ENCODE measurements at places on chromosomes 1 and 21.

DNA sequence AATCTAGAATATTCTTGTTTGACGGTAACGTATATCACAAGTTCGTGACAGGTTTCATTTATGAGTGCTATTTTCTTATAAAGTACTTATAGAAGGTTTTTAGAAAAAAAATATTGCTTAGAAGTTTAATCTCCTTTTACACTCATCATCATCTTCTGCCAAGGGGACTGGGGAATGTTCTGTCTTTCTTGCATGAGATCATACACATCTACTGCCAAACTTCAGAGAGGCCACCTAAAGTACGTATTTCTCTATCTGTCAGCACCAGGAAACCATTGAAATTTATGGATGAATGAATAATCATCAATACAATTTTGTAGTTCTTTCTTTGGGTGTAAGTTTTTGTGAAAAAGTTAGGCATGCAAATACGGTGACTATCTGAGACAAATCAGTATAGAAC lies 245.8 kb downstream of the SPATA17 start:
- DNase-seq: peak; percentile 62

- no peak for DNase-seq
Observed at GRCh38 chr1:164605254-164606091, 46.5 kb downstream of the PBX1 start.

- DNase-seq: no peak
Observed at GRCh38 chr1:79695138-79695537, 688.6 kb upstream of the ADGRL4 start.

- DNase-seq: no peak
Observed at GRCh38 chr1:200049810-200050209, 22.3 kb downstream of the NR5A2 start.

DNA sequence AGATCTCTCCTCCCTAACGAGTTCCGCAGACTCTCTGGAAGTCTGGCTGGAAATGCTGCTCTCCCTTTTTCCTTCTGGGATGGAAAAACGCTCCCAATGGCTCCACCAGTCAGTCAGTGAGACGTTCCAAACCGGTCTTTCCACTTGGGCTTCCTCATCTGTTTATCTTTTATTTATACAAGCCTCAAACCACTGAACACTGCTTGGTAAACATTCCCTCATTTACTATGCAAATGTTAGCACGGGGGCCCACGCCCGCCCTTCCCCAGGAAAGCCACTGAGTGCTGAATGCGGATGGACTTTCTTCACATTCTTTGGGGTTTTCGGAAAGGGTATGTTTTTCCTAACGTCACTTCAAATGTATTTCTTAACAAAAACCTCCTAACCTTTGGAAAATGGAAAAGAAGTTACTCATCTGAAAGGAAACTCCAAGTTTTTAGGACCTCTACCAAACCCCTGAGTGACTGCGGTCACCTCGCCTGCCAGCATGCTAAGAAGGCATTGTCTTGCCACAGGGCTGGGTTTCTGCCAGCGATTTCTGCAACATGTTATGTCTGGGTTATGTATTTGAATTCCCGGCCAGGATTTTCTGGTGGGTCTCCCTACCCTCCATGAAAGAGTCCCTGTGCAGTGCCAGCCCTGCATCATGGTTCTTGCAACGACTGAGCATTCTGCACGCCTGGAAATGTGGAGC lies 14.0 kb upstream of the UMODL1 start:
- DNase-seq: peak; percentile 71

DNA sequence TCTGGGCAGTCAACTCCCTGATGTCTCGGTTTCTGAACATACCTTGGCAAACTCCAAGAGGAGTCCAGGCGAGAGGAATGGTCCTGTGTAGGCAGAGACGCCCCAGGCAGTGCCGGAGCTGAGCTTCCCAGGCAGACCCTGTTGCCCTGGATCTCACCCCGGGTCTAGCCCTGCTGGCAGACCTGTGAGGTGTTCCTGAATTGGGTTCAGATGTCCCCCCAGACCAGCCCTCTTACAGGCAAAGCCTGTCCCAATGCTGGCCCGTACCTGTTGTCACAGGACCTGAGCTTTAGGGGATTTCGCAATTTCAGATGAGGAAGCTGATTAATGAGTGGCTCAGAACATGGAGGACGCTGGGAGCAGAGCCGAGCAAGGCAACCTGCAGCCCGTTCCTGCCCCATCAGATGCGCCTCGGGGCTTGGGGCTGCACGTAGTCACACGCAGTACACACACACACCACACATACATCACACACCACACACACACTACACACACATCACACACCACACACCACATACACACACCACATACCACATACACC lies 38.5 kb upstream of the PDE9A start:
- DNase-seq: no peak

- DNase-seq: no peak
Observed at GRCh38 chr1:215111916-215112315, 29.4 kb downstream of the KCNK2 start.
